ENCODE measurements at places on chromosomes 4 and X.

DNA sequence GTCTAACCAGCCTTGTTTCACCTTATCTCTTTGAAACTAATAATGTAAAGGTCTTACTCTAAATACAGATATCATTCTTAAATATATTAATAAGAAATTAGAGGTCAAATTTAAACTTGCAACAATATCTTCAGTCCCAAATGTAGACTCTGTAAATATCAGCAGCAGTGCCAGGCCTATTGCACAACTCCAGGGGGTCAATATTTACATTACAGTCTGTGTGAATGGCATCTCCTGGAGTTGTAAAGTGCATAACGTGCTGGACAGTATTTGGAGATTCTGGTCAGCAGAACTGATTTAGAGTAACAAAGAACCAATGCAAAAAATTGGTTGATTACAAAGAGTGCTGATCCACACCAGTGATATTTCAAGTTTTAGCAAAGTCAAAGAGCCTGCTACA lies 1225.9 kb downstream of the PCDH19 start:
- no peak for DNase-seq

GRCh38 chr4:109969087-109969486 lies 56.4 kb downstream of the EGF start:
- DNase-seq = no peak

DNA sequence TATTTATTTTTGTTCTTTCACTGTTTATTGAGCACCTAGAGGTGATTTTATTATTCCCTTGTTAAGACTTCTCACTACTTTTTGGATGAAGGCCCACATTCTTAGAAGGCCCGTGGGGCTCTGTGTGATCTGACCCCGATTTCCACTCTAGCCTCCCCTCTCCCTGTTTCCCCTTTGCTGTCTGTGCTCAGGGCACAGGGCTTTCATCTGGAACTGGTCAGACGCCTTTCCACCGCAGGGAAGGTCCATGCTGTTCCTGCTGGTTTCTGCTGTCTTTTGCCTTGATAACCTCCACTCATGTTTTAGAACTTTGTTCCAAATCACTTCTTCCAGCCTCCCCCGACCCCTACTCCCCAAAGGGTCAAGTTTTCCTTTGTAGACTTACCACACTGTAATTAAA lies 31.3 kb upstream of the ANAPC4 start:
- peak; percentile 10 for DNase-seq

DNA sequence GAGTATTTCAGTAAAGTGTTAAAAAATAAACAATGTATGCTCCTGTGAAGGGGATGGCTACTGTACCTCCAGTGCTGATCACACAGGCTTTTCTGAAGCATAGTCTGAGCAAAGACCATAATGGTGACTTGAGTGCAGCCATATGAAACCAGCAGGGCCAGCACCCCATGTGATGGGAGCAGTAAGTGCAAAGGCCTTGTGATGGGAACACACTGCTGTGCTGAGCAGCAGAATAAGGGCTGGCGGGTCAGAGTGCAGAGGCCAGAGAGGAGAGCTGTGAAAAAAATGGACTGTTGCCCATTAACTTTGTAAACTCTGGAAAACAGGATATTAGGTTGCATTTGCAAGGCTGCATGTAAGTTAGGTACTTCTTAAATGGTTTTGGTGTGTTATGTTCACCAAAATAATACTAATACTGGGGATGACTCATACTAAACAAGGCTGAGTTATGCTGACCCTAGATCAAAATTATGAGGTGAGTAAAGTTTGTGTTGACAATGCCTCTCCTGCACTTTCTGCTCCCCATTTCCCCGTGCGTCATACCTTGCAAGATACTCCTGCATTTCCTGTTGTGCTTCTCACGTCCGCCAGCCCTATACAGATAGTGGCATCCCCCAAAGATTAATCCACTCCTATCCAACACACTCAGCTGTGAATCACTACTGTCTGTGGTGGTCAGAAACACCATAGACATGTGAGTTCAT lies 67.0 kb upstream of the FAM9A start:
- DNase-seq = peak; percentile 80

GRCh38 chr4:8307121-8307520 lies 37.6 kb downstream of the HTRA3 start:
- DNase-seq = no peak

DNA sequence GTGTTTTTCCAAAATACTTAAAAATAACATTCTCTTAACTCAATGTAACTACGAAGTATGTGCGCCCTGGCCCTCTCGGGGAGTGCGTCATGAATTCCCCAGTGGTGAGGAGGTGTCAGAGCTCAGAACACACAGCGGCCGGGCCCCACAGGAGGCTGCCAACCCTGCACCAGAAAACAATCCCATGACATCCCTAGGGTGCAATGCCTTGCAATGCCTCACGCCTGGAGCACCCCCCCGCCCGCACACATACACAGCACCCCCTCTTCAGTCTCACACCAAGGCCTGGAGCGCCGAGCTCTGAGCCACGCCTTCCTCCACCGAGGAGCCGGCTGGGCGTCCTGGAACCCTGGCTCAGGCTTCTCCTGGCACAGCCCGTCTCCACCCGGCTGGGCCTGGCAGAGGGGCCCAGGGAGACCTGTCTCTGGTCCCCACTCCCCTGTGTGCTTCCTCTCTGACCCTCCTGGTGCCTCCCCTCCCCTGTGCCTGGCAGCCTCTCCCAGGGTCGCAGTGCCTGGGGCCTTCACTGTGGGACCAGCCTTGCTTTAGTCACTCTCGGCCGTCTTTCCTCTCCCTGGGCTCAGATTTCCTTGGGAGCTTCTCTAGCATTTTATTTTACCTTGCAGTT lies 108.2 kb upstream of the ADRA2C start:
- DNase-seq = peak; percentile 53

All from astrocyte (in vitro differentiated cells and primary cell).